ENCODE measurements at places on chromosomes 2 and 18. TPM values are rescaled to one million over a fixed set of nuclear protein-coding genes. Genes with fewer than 3 reads are reported as not detected.

- no peaks in the 10 kb centered on the region for H3K36me3 ChIP-seq
- H3K27ac ChIP-seq: no peak overlapping the region
- H3K4me3 ChIP-seq: no peak overlapping the region
- no peaks in the 10 kb centered on the region for H3K4me1 ChIP-seq
- DNase-seq: peak; percentile 31
These were observed 118.4 kb upstream of the LYPD1 start for GRCh38 chr2:132788310-132788838.

GRCh38 chr18:38007676-38008330 is 442.2 kb upstream of the CELF4 start:
- no peaks in the 10 kb centered on the region for H3K27me3 ChIP-seq
- H3K4me1 ChIP-seq: no peaks in the 10 kb centered on the region
- DNase-seq: no peak
- H3K36me3 ChIP-seq: no peaks in the 10 kb centered on the region
- no peak overlapping the region for H3K4me3 ChIP-seq

DNA sequence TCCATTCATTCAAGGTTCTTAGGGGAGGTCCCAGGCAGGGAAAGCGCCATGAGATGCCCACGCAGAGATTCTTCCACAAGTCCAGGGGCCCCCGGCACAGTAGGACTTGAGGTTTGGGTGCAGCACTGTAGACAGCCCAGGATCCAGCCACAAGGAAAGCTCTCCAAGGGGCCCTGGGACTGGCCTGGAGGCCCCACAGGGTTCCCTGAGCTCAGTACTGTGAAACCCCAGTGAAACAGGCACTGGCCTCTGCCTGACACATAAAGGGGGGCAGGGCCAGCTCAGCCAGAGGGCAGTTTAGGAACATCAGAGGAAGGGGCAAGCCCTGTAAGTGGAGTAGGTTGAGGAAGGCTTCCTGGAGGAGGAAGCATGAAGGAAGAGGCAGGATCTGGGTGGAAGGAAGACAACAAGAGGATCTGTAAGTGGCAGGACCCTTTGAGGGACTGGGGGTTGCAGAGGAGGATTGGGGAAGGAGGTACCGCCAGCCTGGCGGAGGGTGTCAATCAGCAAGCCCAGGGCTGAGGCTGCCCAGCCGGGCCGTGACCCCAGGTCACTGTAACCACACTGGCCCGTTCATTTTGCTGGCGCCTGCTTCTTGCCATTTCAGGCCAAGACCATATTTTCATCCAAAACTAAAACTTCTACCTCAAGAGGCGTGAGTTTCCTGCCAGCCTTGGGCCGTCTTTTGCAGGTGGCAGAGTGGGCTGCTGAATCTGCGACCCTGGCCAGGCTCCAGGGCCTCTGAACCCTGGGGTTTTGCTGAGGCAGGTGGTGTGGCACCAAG is 175.2 kb downstream of the SMAD7 start:
- H3K27me3 ChIP-seq: no peaks in the 10 kb centered on the region
- no peak overlapping the region for H3K27ac ChIP-seq
- H3K4me3 ChIP-seq: no peak overlapping the region
- no peaks in the 10 kb centered on the region for H3K36me3 ChIP-seq

The MAP3K19 gene
- not detected for total RNA-seq

The FAM161A gene
- total RNA-seq: 16.2 TPM

DNA sequence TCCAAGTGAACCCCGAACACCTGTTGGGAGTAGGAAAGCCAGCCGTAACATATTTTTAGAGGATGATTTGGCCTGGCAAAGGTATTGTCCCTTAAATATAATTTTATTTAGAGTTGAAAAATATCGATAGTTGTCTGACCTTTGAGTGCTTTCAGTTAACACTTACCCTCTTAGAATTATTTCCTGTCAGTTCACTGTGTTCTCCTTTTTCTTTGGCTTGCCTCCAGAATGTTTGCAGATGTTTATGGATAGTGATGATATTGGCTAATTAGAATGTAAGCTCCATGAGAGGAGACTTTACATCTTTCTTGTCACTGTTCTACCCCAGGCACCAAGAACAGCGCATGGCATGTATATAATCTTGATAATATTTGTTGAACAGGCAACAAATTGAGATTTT is 19.8 kb downstream of the PIKFYVE start:
- no peak for DNase-seq
- no peak overlapping the region for H3K4me3 ChIP-seq
- no peaks in the 10 kb centered on the region for H3K4me1 ChIP-seq
- no peak overlapping the region for H3K27ac ChIP-seq
- H3K36me3 ChIP-seq: peaks cover 35% of the 10 kb centered on the region
- no peaks in the 10 kb centered on the region for H3K27me3 ChIP-seq

DNA sequence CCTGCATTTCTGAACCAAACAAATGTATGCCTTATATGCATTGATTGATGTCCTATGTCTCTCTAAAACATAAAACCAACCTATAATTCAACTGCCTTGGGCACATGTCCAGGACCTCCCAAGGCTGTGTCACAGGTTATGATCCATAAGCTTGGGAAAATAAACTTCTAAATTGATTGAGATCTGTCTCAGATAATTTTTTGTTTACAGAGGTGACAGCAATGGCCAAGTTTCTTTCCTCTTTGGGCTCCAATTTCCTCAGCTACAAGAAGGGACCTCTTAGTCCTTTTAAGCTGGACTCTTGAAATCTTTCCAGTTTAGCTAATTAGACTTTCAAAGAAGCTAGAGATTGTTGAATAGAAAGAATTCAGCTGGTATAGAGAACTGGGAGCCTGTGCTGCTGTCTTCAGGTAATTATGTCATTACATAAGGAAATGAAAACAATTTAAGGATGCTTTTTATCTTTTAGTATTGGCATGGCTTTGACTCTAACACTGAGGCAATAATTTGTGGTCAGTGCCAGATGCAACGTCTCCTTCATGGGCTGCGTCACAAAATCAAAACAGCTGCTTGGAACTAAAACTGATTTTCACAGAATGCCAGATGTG is 412.1 kb upstream of the TRIB2 start:
- no peak overlapping the region for H3K4me3 ChIP-seq
- H3K27me3 ChIP-seq: no peaks in the 10 kb centered on the region
- no peak for DNase-seq
- H3K4me1 ChIP-seq: peaks cover 12% of the 10 kb centered on the region

DNA sequence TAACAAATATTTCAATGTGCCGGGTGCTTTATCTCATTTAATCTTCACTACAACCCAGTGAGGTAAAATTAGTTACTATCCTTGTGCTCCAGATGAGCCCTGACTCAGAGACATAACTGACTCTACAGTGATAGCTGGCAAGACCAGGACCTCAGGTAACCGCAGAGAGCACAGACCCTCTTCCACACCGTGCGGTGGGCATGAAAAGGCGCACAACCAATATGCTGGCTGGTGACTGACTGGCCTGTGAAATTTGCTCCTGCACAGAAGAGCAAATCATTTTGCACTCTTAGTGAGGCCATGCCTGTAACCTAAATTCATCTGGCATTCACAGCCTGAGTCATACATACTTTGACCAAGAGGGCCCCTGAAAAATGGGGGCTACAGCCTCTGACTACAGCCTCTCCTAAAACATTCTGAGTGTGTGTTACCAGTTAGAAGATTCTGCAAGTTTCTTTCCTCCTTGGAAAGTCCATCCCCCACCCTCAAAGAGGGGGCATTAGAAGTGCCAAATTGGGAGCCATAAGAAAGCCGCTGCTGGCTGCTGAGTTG is 22.4 kb upstream of the MSGN1 start:
- no peak overlapping the region for H3K4me3 ChIP-seq
- no peaks in the 10 kb centered on the region for H3K27me3 ChIP-seq
- no peak overlapping the region for H3K27ac ChIP-seq
- H3K4me1 ChIP-seq: no peaks in the 10 kb centered on the region
- H3K36me3 ChIP-seq: no peaks in the 10 kb centered on the region

The KLHL29 gene
- total RNA-seq: 6.5 TPM

- no peaks in the 10 kb centered on the region for H3K36me3 ChIP-seq
- no peak overlapping the region for H3K27ac ChIP-seq
- no peak for DNase-seq
These were observed 166.9 kb upstream of the KLF7 start for GRCh38 chr2:207332480-207333212.

The HOXD9 gene
- not detected for total RNA-seq

Data from GM23338 (cell line).